Choroid plexus epithelial cell (primary cell): ENCODE measurements at places on chromosomes 5 and 9.

GRCh38 chr9:116345817-116346216 is 192.2 kb downstream of the PAPPA start:
- peak; percentile 14 for DNase-seq

- DNase-seq = no peak
Observed at GRCh38 chr5:153968761-153969562, 69.7 kb downstream of the FAM114A2 start.

DNA sequence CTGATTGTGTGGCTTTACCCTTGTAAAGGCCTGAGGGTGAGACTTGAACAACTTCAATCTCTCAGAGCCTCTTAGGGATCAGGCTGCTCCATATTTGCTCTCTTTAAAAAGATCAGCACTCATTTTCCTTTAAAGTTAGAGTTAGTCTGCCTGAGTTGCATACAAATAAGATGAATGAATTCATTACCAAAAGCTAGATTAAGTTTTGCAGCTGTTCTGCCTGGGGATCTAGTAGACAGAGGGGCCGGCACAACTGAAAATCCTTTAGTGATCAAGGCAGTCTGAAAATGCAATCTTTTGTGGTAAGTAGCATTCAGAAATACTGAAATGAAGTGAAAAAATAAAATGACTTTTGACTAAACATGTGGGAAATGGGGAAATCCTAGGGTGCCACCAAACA is 264.0 kb downstream of the MAN2A1 start:
- no peak for DNase-seq

GRCh38 chr5:148162038-148162437 is 6.3 kb upstream of the SPINK14 start:
- DNase-seq = no peak

DNA sequence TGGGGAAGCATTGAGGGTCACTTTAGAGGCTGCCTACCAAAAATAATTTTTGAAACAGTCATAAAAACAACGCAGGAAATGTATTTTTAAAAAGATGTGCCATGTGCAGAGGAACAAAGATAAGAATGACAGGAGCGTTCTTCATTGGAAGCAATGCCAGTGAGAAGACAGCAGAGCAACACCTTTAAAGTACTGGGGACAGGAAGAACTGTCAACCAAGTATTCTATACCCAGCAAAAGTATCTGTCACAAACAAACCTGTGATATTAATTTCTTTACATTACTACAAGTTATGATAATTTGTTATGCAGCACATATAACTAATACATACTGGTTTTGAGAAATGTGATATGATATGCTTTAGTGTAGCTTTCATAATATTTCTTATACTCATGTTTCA is 675.6 kb downstream of the IRX1 start:
- DNase-seq = no peak

DNA sequence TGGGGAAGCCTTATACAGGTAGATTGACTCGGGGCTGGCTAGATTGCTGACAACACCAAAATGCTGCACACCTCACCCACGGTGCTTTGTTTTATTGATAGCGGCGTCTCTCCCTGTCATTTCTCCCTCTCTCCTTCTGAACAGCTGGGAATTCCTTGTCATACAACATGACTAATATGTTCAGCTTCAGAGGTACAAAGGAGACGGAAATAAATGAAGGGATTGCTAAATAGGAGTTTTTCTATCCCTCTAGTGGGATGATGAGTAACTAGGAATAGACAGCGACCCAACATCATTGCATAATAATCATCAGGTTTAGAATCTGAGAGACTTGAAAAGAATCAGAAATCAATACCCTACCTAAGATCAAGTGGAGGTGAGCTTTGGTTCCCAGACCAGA is 337.7 kb upstream of the PANK3 start:
- DNase-seq = no peak

DNA sequence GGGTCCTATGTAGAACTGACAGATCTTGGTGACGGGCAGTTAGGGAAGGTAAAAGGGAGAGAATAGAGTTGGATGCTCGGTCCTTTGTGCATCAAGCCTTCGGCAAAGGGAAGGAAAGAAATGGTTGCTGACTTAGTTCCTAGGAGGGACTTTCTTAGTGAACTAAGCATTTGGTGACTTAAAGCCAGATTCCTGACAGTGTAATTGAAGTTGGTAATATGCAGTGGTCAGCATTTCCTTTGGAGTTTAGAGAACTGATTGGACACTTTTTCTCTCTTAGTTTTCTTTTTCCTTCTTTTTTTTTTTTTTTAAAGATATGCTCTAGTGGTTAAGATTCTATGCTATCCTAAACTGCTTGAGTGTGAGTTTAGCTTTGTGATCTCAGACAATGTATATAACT is 2.3 kb downstream of the CLTA start:
- peak; percentile 32 for DNase-seq

DNA sequence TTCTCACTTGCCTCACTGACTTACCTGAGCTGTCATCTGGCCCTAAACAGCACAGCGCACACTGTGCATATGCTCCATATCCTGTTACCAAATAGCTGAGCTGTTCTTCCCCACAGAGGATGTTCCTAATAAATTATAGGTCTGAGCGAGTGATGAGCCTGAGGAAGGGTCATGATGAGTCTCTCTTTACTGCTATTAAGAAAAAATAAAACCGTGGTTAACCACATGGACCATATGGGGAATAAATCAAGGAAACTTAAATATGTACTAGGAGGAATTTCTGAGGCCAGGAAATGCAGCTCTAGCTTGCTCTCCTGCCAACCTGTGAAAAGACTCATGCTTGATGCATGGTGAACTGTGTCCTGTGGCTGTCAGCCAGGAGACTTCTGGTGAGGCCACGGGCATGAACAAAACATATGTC is 424.8 kb upstream of the DMAC1 start:
- DNase-seq = no peak

DNA sequence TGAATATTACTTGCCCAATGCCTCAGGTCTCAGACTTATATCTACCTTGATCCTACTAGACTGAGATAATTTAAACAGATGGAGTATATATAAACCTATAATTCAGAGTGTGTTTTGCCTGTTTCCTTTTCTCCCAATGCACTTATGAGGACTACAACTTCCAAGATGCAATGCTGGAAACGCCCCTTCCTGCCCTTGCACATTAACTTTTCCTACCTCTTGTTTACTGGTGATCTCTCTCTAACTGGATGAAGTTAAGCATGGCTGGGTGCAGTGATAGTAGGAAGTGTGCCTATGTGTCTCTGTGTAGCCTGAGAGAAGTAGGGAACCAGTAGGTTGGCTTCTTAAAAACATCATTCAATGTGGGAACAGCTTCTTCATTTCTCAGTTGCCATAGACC is 115.2 kb downstream of the SVEP1 start:
- DNase-seq = no peak

GRCh38 chr5:140673187-140673976 is at the start of gene DND1:
Gene DND1 (minus strand): TSS chr5:140673576. CDS start chr5:140673542, 34 bp downstream.
- DNase-seq = no peak

GRCh38 chr5:19855931-19856330 is 132.1 kb downstream of the CDH18 start:
- no peak for DNase-seq

DNA sequence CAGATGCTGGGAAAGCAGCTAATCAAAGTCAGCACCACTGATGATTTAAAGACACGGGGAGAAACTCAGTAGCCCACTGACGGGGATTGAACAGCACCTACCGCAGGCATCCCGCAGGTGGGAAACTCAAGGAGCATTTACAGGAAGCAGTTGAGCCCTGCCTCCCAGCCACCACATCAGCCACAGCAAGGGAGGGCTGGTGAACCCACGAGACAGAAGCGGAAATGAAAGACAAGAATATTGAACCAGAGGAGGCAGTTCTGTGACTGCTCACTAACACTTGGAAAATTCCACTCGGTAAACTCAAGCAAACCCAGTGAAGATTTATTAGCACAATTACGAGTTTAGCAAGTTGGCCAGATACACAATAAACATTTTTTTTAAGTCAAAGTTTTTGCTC is 10.6 kb upstream of the FAM163B start:
- DNase-seq = peak; percentile 2

- no peak for DNase-seq
Observed at GRCh38 chr9:120107138-120107537, 472.8 kb downstream of the CDK5RAP2 start.

GRCh38 chr5:145591578-145591977 is 243.6 kb downstream of the PRELID2 start:
- DNase-seq = no peak

DNA sequence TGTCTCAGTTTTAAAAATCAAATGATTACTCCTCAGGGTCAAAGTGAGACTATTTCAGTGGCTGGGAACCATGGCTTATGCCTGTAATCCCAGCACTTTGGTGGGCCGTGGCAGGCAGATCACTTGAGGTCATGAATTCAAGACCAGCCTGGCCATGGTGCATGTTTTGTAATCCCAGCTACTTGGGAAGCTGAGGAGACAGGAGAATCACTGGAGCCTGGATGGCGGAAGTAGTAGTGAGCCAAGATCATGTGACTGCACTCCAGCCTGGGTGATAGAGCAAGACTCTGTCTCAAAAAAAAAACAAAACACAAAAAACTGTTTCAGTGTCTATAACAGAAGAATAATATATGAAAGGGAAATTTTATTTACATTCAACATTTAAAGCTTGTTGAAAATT is 182.9 kb downstream of the ARHGEF28 start:
- no peak for DNase-seq

DNA sequence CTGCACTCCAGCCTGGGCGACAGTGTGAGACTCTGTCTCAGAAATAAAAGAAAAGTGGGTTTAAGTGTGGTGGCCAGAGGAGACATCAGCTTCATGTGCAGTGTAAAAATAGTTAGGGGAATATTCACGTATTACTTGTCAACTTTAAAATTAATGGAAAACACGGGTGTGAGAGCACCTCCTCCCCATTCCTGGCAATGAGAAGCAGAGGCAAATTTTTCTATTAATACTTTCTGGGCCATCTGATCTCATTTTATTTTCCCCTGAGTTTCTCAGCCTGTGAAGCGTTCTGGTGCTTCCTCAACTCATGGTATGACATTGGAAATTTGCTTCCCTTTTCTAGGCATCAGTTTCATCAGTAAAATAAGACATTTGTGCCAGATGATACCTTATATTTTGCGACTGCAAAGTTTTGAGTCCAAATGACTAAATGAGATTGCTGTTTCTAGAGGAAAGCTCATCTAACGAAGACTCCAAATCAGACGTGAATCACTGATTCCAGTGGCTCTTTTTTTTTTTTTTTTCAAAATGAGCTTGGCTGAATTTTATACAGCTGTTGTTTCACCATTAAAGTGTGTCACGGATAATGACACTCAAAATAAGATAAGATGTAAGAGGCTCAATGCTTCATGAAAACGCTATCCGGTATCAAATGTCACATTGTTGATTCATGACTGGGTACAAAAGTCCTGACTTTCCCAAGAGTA is 104.6 kb downstream of the MSX2 start:
- DNase-seq = no peak

DNA sequence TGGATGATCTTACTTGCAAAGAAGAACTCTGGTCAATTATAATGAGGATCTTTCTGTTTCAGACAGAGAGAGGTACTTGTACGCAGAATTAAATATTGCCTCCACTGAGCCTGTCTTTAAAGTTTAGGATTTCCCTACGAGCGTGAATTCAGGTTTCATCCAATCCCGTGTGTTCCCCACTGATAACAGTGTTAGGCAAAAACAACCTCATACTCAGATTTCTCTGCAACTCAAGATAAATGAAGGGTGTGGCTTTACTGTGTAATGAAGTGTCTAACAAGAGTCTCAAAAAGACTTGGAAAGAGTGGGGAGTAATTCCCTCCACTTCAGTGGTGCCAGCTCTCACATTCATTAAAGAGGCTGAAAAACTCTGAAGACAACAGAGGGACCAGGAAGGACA is 53.2 kb upstream of the ACO1 start:
- DNase-seq = no peak
